ENCODE measurements at places on chromosomes 16 and 17.

- DNase-seq: no peak
Observed at GRCh38 chr16:87048038-87048729, 269.0 kb downstream of the C16orf95 start.

DNA sequence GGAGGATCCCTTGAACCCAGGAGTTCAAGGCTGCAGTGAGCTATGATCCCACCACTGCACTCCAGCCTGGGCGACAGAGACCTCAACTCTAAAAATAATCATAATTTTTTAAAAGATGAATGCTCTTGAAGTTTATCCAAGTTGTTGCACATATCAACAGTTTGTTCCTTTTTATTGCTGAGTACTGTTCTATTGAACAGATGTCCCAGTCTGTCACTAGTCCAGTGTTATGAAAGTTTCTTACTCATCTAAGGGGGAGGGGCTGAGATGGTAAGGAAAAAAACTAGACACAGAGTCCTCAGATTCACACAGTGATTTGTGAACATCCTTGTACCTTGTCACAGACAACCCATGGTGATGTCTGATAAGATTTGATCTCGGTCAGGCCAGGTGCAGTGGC is 3.9 kb downstream of the ACAP1 start:
- DNase-seq: no peak

DNA sequence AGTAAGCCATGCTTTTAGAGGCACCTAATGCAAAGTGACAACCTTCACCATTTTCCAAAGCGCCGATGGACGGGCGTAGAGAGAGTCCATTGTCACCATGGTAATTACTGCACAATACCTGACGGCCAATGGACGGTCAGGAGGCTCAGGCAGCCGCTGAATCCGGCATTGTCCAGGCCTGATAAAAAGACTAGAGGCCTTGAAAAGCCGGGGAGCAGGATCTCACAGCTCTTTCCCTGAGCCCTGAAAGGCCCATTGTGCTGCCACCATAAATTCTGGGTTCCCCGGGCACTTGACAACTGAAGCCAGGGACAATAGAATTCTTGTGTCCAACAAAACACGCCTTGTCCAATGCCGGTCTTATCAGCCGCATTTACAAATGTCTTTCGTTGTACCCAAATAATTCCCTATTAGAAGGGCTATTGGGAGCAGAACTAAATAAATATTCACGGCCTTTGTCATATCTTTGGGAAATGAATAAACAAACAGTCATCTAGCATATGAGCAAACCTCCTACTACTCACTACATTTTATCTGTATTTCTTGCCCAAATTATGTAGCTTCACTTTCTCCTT is 62.4 kb downstream of the CDH11 start:
- DNase-seq: no peak

DNA sequence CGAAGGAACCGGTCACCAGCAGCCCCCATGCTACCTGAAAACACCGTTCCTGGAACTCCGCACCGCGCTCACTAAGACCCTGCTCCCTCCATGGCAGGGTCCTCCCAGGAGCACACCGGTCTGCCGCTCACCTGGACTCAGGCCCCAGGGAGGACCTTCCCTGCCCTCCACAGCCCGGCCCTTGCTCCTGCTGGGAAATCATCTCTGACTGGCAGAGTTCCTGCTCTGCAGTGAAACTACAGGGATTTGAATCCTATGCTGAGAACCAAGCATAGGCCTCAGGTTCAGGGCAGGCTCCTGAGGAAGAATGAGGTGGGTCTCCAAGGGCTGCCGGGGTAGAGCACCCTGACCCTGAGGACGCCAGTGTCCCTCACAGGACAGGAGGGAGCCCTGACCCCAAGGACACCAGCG is 88.5 kb downstream of the KCNJ12 start:
- no peak for DNase-seq

GRCh38 chr17:61474235-61474927 is 22.2 kb downstream of the TBX4 start:
- no peak for DNase-seq

DNA sequence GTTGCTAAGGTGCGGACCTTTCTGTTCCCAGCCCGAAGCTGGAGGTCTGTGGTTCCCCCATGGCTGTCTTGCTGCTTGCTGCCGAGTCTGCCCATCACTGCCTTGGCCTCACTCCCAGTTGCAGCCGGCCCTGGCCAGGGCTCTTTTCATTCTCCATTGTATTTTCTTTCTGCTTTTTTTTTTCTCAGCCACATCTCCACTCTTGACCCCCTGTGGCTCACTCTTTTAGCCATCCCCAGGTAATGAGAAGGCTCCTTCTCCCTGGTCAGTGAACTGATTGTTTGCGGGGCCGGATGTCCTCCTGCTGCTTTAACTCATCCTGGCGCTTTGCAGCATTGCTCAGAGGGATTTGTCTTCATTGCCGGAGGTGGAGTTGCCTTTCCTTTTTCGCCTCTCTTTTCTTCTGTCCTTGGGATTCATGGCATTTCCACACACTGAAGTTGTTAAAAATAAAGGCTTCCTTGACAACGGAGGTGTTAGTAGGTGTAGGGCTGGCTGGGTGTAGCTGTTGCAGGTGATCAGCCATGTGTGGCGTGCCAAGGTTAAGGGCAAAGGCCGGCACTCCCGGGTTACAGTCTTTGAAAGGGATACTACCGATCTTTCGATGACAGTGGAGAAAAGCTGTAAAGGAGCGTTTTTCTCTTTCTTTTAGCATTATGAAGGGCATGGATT is 34.1 kb downstream of the MAP2K6 start:
- peak; percentile 62 for DNase-seq

DNA sequence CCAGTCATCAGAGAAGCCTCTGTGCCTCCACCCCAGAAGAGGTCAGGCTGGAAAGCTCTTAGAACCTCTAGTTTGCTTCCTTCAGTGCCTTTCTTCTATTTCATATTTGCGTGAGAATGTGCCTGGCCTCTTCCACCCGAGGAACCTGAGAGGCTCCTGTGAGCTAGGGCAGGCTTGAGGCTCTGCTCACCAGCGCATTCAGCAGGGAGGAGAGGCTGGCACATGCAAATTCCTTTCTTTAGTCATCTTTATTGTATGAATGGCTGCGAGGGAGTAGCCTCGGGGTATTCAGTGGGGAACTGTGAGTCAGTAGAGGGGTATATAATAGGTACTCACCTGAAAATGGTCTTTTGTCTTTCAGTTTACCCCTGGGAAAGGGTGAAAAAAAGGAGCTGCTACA is 268.3 kb downstream of the ABCC12 start:
- DNase-seq: no peak

GRCh38 chr17:32964541-32964940 is 27.1 kb upstream of the SPACA3 start:
- DNase-seq: no peak

DNA sequence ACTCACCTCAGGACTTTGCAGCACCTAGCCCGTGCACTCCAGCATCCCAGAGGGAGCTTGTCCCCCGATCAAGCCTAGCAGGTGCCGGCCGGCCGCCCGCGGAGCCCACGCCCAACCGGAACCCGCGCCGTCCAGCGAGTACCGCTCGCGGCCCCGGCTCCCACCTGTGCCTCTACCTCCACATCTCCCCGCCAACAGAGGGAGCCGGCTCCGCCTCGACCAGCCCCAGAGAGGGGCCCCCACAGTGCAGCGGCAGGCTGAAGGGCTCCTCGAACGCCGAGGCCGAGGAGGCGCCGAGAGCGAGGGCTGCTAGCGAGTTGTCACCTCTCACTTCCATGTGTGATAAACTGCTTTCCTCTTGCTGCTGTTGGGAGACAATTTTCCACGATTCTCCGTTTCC is 41.1 kb upstream of the DHRS7B start:
- DNase-seq: no peak

GRCh38 chr17:29571883-29572681 is 3.6 kb downstream of the TP53I13 start:
- no peak for DNase-seq

GRCh38 chr17:76407509-76407908 is 23.1 kb downstream of the SPHK1 start:
- DNase-seq: no peak

GRCh38 chr17:6780886-6781285 is 4.9 kb downstream of the FBXO39 start:
- no peak for DNase-seq

DNA sequence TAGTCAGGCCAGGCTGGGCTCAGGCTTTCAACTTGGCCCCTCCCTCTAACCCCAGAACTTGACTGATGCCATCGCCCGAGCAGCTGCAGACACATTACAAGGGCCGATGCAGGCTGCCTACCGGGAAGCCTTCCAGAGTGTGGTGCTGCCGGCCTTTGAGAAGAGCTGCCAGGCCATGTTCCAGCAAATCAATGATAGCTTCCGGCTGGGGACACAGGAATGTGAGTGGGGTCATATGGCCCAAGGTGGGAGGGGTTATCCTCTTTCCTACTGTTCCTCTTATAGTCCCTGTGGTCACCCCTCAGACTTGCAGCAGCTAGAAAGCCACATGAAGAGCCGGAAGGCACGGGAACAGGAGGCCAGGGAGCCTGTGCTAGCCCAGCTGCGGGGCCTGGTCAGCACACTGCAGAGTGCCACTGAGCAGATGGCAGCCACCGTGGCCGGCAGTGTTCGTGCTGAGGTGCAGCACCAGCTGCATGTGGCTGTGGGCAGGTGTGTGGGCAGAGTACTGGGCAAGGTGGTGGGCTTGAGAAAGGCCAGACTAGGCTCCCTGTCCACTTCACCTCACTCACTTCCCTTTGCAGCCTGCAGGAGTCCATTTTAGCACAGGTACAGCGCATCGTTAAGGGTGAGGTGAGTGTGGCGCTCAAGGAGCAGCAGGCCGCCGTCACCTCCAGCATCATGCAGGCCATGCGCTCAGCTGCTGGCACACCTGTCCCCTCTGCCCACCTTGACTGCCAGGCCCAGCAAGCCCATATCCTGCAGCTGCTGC is 2.1 kb upstream of the NRN1L start:
- no peak for DNase-seq

GRCh38 chr16:13994239-13995106 is 74.5 kb downstream of the ERCC4 start:
- DNase-seq: no peak

DNA sequence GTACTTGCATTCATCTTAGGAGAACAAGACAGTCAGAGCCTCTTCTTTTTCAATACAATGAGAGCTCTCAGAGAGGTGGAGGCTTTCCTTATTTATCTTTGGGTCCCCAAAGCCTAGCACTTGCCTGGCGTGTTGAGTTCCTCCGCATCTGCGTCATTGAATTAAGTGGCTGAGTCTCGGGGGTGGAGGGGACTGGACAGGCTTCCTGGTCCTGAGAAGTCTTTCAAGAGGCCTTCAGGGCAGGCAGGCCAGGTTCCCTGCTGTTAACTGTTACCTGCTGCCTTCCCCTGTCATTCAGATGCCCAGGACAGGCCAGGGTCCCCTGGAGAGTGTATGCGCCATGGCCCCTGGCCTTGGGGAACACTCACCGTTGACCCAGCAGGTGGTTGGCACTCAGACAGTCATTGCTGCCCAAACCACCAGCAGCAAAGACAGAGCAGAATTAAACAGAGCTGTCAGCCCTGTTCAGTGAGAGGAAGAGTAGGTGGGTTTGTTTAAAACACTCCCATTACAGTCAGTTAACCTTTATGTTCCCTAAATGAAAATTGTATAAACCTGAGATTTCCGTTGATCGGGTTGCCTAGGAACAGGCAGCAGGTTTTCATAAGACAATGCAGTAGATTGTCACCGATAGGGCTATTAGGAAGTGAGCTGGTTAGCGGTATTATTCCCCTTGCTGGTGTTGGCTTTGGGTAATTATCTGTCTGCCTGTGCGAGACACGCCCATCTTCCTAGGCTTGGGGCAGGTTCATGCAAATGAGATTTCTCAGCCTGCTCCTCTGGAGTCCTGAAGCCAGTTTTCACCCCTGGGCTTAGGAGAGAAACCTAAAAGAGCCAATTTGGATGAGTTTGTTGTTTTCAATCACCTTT is 132.7 kb downstream of the CCDC182 start:
- no peak for DNase-seq

DNA sequence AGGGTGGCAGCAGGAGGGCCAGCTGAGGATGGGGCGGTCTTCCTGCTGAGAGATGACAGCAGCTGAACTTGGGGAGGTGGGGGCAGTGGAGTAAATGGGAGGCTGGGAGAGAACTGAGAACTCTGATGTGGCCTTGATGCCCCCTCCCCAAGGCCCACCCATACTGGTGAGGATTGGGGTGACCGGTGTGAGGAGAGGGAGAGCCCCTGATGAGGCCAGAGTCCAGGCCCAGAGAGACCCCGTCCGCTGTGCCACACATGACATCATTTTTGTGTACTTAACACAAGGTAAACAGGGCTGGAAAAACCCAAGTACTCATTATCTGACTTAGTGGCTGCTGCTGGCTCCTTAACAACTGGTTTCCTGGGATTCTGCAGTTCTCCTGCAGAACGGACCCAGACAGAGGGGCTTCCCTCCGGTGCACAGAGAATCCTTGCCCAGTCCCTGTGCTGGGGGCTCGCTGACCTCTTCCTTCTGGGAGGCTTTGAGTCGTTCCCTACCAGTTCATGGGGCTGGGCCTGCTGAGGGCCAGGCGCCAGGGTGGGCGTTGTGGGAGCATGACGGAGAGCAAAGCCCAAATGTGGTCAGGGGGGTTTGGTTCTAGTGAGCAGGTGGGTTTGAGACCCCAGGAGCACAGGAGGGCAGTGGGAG is 207.6 kb downstream of the RAB11FIP4 start:
- no peak for DNase-seq

- no peak for DNase-seq
Observed at GRCh38 chr17:52147872-52148271, 10.6 kb downstream of the CA10 start.

DNA sequence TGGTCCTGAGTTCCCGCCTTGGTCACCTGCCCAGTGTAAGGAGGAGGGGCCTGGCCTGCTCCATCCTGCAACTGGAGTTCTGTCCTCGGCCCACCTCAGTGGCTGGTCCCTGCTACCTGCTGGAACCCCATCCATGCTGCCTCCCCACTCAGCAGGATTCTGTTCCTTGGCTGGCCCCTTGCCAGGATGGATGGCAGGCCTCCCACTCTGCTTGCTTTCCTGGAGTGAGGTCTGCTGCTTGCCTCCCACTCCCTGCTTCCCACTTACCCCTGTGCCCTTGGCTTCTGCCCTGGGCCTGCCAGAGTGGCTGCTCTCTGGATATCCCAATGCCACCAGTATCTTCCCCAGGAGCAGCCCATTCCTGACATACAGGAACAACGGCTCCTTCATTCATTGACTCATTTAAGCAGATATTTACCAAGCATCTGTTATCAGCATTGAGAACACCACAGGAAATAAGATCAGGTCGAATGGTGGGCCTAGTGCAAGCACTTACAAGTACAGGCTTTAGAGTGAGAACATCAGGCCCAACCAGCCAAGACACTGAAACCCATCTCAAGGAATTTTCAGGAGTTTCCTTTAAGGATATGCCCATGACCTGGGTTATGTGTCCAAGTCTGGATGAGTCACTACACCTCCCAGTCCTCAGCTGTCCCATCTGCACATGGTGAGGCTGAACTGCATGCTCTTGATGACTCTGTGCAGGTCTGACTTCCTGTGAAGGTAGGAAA is 17.0 kb upstream of the RPRML start:
- DNase-seq: no peak

- DNase-seq: no peak
Observed at GRCh38 chr17:63842173-63842539, 329 bp downstream of the SMARCD2 start.
